ENCODE measurements at places on chromosomes 2 and 18. TPM values are rescaled to one million over a fixed set of nuclear protein-coding genes. Genes with fewer than 3 reads are reported as not detected.
A peak's percentile ranks its signal among the peaks of the same experiment; 100 is the strongest.

Gene TPO
- total RNA-seq, result not detected

Gene CHRND
- total RNA-seq, result not detected

Gene IRS1
- total RNA-seq, result 6.6 TPM

Gene PTCD3
- total RNA-seq, result 121 TPM

Gene TMEM182
- 1.2 TPM for total RNA-seq

Gene CDH19
- total RNA-seq, result not detected

DNA sequence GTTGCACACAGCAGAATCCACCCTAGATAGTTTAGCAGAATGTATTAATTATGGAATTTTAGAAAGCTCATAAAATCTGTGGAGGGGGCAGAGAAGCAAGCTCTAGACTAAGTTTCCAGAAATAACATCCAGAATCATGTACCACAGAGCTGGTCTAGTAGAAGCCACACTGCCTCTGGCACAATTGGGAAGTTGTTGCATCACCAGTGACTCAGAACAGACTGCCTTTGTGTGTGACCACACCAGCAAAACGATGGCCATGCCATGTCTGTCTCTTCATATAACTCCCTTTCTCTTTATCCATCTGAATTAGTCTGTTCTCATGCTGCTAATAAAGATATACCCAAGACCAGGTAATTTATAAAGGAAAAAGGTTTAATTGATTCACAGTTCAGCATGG, 158.9 kb downstream of the CCDC148 start:
- DNase-seq, result peak; percentile 27

GRCh38 chr2:446303-446874, 158.5 kb upstream of the ALKAL2 start:
- no peak for DNase-seq

DNA sequence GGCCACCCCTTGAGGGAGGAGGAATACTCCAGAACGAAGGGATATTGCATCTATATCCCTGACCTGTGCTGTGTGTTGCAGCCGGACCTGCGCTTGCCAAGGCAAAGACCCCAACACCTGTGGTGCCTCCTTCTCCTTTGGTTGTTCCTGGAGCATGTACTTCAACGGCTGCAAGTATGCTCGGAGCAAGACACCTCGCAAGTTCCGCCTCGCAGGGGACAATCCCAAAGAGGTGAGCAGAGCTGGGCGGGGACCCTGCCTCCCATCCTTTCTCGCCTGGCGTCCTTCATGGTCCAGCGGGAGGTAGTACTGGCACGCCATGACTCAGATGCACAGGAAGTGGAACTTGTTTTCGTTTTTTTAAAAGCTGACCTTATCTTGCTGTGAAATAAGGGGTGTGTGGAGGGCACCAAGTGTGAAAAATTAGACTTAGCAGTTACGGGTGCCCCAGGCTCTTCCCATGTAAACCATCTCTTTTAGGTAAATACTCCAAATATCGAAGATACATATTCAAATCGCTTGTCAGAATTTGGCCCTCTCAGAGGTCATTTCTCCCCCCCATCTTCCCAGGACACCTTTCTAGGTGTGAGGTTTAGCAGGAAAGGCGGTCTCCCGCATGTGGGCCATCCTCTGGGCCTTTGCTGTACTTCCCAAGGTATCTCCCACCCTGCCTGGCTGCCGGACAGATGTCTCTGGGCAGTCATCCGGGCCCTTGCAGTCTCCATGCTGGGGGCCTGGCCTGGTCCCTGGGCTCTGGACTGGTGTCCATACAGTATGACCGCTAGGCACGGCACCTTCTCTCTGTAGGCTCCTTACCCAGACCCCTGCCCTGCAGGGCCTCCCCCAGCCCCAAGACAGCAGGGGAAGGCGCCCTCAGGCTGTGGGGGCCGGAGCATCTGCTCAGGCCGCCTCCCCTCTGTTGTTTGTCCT, 57.6 kb downstream of the BOLA3 start:
- peak; percentile 34 for DNase-seq

DNA sequence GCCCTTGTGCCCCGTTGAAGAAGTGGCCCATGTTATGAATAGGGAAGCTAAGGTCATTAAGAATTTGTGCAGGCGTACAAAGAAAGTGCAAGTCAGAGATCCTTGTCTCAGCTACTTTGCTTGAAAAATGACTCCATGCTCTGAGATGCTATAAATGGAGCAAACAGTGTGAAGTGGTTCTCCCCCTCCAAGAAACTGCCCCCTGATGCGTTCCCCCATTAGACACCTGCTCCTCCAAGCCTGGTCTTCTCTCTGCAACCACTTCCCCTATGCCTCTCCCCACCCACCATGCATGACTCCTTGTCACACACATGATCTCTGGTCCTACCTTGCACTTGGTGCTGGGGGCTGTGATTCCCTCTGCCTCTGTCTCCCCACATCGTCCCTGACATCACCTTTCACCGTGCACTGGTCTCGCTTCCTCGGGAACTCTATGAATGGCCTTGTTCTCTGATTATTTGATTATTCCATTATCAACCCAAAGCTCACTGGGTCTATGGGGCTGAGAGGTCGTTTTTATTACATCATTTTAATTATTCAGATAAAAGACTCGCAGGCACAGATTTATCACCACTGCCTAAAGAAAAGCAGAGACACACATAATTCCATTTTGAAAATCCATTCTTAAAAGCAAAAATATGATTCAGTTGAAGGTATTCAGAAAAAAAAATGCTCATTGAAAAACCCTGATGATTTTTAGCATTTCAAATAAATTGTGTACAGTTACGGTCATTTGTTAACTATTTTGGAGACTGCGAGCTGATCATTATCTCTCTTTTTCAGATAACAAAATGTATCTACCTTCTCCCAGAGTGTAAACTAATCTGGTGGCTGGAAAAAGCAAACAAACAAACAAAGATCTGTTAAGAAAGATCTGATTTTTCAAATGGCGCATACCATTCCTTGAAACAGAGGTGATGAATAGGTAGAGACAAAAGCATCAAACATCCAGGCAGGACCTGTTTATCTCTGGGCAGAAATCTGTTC, 294.9 kb downstream of the SOX11 start:
- DNase-seq, result no peak

DNA sequence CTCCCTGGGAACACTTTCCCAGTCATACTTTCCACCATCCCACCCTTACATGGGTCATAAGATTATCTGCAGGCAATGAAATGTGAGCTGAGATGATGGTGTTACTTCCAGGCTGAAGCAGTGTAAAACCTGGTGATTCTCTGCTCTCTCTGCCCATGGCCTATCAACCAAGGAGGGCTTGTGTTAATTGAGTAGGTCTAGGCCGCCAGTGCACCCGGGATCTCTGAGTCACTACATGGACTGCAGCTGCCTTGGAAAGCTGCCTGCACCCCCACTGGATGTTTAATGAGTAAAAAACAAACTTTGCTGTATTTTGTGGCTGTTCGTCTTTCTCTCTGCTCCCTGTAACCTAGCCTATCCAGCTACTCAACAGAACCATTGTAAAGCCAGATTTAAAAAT, 451.7 kb upstream of the SMIM21 start:
- peak; percentile 42 for DNase-seq

DNA sequence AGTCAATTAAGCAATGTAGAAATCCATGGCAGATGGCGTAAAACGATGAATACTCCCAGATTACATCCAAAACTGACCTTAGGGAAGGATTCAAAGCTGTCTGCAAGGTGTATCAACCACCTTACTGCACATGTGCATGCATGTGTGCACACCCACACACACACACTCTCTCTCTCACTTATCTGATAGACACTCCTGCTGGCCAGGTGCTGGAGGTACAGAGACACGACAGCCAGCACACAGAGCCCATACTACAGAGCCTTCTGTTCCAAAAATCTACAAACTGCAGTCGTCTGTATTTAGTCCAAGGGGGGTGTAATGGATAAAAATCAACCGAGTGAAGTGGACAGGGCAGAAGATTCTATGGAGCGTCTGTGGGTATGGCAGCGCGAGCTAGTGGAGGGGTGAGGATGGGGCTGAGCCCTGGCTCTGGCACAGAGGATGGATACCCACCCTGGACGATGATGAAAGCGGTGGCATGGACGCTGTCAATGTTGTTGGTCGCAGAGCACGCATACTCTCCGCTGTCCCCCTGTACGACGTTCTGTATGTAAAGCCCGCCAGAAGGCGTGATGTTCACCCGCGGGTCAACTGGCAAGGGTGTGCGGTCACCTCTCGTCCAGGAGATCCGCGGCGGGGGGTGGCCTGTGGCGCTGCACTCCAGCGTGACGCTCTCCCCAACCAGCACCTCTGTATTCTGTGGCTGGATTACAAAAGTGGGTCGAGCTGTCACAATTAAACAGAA, 78.4 kb downstream of the PXDN start:
- DNase-seq, result no peak

GRCh38 chr18:67432806-67433205, 83.7 kb downstream of the DSEL start:
- DNase-seq, result no peak

GRCh38 chr18:34221971-34222306, 2.8 kb downstream of the NOL4 start:
- DNase-seq, result no peak

DNA sequence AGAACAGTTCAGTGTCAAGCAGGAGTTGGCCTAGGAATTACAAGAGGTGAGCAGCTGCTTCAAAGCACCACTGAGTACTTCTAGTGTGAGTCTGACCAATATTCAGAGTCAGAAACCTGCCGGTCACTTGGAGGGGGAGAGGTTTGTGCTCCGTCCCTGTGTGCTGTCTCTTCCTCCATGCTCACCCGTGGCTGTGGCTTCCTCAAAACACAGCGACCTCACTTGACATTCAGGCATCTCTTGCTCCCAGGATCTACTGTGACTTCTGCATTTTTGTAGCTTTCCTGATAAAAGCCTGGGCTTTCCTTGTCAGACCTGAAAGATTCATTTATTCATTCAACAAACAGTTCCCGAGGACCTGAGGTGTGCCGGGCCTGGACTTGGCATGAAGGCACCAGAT, 32.9 kb downstream of the TPRKB start:
- no peak for DNase-seq
